Naive thymus-derived CD8-positive, alpha-beta T cell (primary cell): ENCODE measurements at places on chromosomes 12 and 14. TPM values are rescaled to one million over a fixed set of nuclear protein-coding genes. Genes with fewer than 3 reads are reported as not detected.

- DNase-seq = no peak
Observed at GRCh38 chr14:49516286-49516685, 69.9 kb downstream of the RPS29 start.

DNA sequence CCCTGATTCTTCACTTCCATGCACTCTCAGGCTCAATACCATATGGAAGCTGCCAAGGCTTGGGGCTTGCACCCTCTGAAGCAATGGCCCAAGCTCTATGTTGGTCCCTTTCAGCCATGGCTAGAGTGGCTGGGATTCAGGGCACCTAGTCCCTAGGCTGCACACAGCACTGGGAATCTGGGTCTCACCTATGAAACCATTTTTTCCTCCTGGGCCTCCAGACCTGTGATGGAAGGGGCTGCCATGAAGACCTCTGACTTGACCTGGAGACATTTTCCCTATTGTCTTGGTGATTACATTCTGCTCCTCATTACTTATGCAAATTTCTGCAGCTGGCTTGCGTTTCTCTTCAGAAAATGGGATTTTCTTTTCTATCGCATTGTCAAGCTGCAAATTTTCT, 124.0 kb downstream of the NTS start:
- DNase-seq = no peak

DNA sequence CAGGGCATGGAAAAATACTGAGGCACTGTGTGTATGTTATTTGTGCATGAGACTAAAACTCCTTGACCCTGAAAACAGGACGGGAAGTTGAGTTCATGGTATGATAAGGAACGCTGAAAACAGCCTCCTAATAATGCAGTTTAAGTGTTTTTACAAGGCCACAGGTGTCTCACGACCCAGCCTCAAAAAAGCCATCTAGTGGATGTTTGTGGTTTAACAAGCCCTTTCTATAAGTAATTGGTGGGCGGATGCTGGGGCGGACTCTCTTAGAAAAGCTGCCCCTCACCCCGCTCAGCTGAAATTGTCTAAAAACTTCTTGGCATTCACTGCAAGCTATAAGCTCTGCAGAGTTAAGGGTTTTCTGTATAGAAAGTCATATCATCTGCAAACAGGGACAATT, 184.5 kb downstream of the NUBPL start:
- no peak for DNase-seq

- no peak for DNase-seq
Observed at GRCh38 chr12:46354802-46355199, 17.8 kb downstream of the SLC38A2 start.

- no peak for DNase-seq
Observed at GRCh38 chr14:95480109-95480886, 36.2 kb downstream of the SYNE3 start.

GRCh38 chr14:91294153-91294552, 49.6 kb upstream of the GPR68 start:
- no peak for DNase-seq

DNA sequence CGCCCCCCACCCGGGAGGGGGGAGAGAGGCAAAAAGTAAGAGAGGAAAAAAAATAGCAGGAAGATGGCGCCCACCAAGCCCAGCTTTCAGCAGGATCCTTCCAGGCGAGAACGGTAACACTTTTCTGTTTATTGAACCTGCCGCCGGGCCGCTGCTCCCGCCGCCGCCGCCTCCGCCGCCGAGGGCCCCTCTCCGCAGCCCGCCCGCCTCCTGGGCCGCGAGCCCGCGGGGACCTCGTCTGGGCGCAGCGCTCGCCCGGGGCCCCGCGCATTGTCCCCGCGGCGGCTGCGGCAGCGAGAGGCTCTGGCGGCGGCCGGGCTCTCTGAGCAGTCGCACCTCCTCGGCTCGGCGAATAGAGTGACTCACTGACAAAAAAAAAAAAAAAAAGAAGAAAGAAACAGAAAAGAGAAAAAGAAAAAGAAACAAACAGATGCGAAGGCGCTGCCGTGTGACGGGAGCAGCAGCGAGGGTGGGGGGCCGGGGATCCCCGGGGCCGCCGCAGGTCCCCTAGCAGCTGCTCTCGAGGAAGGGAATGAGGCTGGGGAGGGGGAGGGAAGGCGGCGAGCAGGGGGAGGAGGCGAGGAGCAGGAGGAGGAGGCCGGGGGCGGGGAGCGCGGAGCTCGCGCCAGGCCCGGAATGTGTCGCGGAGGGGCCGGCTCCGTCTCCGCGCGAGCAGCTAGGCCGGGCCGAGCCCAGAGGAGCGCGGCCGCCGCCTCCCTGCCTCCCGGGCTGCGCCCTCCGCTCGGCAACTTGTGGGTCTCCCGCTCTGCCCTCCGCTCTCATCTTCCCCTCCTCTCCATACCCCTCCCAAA, 781 bp downstream of the NPAS3 start:
- no peak for DNase-seq

- no peak for DNase-seq
Observed at GRCh38 chr14:96928779-96929380, 131.7 kb downstream of the VRK1 start.

GRCh38 chr12:33519566-33519965, 79.9 kb upstream of the SYT10 start:
- DNase-seq = no peak

GRCh38 chr14:94113908-94114588, 3.5 kb downstream of the IFI27 start:
- DNase-seq = no peak

DNA sequence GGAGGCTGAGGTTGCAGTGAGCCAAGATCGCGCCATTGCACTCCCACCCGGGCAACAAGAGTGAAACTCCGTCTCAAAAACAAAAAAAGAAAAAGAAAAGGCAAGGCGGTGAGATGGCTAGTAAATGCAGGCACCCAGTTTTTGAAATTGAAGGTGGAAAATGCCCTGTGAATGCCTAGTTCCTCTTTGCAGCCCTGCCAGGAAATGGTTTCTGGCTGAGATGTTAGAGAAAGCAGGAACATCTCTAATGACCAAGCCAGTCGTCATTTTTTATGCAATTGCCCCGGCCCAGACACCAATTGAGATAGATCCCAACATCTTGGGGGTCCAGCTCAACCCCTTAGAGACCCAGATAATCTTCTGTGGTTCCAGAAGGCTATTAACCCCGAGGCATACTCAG, 17.0 kb downstream of the SLC8A3 start:
- no peak for DNase-seq

GRCh38 chr12:108305520-108305919, 33.6 kb downstream of the CMKLR1 start:
- DNase-seq = no peak

DNA sequence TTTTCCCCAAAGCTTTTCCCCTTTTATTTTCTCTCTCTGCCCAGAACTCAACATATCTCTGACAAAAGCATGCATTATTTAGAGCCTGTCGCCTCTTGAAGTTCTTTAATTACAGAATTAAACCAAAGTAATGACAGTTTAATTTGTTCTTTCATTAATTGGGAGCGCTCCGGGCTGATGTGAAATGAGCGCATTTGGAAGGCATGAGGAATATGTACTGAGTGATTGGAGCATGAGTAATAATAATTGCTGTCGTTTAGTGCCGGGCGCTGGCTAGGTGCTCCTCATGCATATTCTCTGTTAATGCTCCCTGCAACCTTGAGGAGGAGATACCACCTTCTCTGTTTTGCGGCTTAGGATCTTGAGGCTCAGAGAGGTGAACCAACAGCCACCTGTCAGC, 120.5 kb downstream of the SLC25A47 start:
- DNase-seq = no peak

DNA sequence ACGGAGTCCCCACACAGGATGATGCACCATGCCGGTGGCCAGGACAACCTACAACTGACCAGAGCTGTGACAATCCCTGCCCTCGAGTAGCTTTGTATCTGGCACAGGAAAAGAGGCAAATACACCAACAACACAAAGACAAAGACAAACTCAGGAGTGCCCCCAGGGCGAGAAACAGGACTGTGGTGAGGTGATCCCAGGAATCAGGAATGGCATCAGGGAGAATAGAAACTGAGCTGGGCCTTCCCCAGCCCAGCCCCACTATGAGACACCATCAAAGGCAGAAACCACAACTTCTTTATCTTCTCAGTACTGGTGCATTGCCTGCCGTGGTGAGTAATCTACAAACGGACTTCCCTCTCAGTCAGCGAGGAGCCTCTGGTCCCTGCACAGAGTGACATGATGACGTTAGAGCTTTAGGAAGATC, 157.7 kb downstream of the TTC7B start:
- DNase-seq = no peak

GRCh38 chr14:38608244-38608643, 352.4 kb upstream of the CLEC14A start:
- DNase-seq = no peak

DNA sequence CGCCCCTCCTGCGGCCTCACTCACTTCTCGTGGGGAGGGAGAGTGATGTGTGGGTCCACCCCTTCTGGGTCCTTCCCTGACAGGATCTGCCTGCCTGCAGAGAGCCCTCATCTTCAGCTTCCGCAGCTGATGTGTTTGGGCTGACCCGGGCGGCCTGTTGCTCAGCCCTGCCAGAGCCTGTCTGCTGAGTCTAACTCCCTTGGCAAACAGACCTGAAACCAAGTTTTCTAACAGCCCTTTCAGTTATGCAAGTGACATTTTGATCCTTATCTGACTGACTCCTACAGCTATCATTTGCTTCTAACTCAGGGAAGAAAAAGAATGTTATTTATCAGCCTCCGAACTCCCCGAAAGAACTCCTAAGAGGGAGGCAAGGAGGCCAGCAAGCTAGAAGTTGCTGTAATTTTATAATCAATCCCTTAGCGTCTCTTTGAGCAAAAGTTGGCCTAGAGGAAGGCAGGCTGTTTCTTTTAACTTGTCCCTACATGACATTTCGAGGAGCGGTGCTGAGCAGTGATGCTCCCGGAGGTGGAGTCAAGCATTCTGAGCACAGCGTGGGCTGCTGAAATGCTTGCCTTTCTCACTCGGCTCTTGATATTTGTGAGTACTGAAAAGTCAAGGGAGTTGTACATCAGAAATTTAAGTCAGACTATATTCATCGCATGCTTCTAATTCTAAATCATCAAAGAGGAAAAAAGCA, 31.5 kb upstream of the CACNA2D4 start:
- DNase-seq = no peak

DNA sequence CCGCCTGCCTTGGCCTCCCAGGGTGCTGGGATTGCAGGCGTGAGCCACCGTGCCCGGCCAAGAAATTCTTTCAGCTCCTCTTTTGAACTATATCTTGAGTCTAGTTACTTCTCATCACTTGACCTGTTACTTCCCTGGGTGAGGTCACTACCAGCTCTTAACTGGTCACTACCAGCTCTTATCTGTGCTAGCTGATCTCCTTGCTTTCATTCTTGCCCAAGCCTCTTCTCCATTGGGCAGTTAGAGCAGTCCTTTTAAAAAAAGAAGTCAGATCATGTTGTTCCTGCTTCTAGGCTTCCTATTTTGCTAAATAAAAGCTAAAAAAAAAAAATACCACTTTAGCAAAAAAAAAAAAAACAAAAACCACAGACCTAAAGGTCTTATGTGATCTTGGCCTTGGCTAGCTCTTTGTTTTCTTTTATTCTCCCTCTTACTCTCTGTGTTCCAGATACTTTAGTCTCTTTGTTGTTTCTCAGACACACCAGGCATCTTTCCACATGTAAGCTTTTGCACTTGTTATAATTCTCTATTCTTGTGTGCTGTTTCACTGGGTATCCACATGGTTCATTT, 63.5 kb downstream of the RAD51B start:
- DNase-seq = no peak

GRCh38 chr12:100339071-100339470, 17.8 kb upstream of the SLC17A8 start:
- DNase-seq = no peak

- no peak for DNase-seq
Observed at GRCh38 chr12:24414480-24414879, 465.0 kb upstream of the SOX5 start.

- DNase-seq = no peak
Observed at GRCh38 chr14:73717711-73718417, 3.7 kb upstream of the PNMA1 start.

PTCSC3 gene
- not detected for total RNA-seq

TAS2R46 gene
- total RNA-seq = 1.9 TPM

NDUFA9 gene
- total RNA-seq = 58.0 TPM

ANP32D gene
- total RNA-seq = not detected

TESPA1 gene
- 253 TPM for total RNA-seq

GYS2 gene
- not detected for total RNA-seq

KRT82 gene
- not detected for total RNA-seq
